LNCaP clone FGC (cell line): ENCODE measurements at places on chromosomes 5 and 9.

DNA sequence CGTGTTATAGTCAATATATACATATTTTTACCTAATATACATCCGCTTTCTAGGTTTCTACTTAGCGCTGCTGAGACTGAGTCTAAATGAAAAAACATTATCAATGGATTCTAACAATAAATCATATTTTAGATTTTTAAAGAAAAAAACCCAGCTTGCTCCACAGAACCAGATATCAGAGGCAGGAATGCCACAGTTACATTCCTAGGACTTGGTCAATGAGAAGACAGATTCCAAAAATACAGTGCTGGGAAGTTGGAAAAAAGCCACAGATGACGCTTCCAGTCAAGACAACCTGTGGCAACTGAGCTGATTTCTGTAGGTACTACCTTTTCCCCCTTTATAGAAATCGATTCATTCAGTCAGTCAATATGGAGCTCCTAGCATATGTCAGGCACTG lies 577 bp upstream of the CCDC112 start:
- no peak for DNase-seq

- DNase-seq: no peak
Measured at GRCh38 chr5:43051684-43052083, 11.6 kb upstream of the ANXA2R start.

DNA sequence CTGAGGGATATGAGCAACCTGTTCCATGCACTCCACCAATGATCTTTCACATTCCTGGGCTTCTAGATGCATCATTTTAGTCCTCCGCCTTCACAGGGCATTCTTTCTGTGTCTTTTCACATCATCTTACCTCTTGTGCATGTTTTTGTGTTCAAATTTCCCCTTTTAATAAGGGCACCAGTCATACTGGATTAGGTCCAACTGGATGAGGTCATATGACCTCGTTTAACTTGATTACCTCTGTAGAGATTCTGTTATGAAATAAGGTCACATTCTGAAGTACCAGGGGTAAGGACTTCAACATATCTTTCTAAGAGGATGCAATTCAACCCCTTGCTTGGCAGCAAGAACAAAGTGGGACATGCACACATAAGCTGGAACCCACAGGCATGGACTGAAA lies 335.3 kb upstream of the TLE4 start:
- no peak for DNase-seq

DNA sequence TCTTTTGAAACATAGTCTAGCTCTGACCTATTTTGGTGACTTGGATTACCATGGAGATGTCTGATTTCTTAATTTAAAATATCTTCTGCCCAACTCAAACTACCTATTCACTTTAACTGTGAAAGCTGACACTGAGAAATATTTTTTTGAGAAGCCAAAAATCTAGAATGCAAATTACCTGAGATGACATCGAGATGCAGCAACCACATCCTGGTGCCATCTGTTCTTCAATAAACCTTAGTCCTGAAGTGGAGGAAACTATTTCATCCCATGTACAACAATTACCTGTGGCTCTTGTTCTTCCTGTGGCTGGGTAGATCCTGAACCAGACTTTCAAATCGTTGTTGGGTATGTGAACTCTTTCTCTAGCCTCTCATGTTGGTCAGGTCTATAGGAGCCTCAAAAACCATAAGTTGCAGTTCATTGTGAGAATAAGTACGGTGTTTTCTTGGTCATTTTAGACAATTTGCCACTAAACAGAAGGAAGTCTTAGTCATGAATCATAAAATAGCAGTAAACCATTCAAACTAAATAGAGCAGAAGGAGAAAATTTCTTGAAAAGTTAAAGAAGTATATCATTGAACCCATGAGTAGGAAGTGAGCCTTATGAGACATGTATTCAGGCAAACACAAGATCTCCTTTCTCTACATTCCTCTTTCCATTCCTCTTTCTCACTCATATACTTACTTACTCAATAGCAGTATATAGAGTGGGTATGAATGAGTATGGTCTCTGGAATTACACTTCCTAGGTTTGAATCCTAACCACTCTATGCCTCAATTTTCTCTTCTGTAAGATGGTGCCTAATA lies 176.0 kb downstream of the HMHB1 start:
- DNase-seq: no peak

- DNase-seq: no peak
Measured at GRCh38 chr9:106958955-106959657, 96.1 kb downstream of the ZNF462 start.

GRCh38 chr9:88742483-88742882 lies 207.5 kb downstream of the NXNL2 start:
- DNase-seq: no peak

DNA sequence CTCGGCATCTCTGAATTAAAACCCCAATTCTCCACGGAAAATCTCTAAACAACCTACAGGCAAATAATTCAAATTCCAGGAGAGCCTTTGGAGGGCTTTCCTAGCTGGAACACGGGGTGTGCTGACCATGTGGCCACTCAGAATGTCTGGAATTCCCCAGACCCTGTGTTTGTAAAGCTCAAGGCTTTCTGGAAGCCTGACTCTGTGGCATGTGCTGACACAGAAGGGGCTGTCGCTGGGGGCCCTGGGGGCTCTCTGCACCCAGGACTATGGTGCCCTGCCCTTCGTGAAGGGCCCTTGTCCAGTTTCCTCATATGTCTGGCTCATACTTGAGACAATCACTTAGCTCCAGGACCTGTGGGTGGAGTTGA lies 29.0 kb upstream of the BOD1 start:
- DNase-seq: no peak

GRCh38 chr9:87842878-87843585 lies 39.6 kb upstream of the SPATA31E1 start:
- no peak for DNase-seq

GRCh38 chr9:14140096-14140697 lies 173.7 kb downstream of the NFIB start:
- DNase-seq: no peak

- DNase-seq: no peak
Measured at GRCh38 chr9:26863074-26863473, 29.5 kb downstream of the CAAP1 start.

- DNase-seq: no peak
Measured at GRCh38 chr5:134139891-134140469, 25.5 kb downstream of the TCF7 start.

DNA sequence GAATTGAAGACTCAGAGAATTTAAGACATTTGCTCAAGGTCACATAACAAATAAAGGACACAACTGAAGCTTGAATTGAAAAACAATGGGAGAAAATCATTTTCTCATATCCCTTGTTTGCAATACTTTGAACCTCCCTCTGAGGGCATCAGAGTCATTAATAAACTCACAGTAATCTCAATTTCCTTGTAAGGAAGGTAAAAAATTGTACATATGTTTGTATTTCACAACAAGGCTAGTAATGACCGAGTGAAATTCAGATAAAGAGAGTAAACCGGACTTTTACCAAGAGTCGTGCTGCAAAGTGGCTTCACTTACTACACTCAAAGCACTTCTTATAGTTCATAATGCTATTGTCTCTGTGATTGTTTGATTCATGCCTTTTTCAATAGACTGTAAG lies 665.0 kb downstream of the NR2F1-AS1 start:
- no peak for DNase-seq

GRCh38 chr5:6701491-6701890 lies 11.7 kb upstream of the TENT4A start:
- no peak for DNase-seq

DNA sequence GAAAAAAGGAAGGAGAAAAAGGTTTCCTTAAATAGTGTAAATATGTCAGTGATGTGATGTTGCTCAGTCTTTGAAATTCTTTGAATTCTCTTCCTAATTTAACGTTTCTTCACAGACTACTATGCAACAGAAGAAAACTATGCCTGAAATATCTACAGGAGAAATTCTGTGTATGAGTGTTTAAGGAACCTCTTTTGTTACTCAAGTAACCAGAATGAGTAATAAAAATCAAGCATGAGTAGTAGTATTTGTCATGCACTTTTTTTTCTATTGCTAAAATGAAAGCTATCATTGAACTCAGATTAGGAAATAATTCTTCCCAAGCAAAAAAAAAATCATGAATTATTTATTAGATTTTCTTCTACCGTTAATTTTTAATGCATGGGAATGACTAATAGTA lies 20.3 kb upstream of the THG1L start:
- no peak for DNase-seq

- no peak for DNase-seq
Measured at GRCh38 chr5:169652057-169652456, 15.0 kb downstream of the DOCK2 start.

DNA sequence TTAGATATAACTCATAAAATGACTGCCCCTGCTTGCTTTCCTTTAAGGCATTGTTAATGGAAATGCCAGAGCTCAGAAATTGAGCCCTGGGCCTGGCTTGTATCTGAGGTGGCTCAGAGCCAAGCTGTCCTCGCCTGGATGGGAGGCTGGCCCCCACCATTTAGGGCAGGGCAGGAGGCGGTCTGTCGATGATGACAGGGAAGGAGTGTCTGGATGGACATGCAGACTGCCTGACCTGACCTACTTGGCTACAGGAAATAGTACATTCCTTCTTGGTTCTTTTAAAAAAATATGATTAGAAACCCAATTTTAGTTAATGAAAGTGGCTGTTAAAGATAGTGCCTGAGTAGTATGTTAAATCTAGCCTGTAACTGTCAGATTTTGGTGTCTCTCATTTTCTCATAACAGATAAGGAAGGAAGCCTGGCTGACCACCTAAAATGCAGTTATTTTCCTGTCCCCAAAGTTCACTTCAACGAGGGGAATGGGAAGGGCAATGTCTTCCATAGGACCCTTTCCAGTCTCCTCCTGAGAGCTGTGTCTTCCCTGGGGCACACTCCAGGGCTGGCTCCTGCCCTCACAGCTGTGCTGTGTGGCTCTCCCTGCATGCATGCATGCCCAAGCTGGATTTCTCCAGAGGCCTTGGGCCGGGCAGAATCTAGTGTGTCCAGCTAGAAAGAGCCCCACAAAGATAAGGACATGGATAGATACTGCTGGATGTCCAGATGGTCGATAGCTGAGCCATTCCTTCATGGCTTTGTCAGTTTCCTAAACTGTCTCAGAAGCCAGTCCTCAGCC lies 42.3 kb downstream of the MACROH2A1 start:
- no peak for DNase-seq

DNA sequence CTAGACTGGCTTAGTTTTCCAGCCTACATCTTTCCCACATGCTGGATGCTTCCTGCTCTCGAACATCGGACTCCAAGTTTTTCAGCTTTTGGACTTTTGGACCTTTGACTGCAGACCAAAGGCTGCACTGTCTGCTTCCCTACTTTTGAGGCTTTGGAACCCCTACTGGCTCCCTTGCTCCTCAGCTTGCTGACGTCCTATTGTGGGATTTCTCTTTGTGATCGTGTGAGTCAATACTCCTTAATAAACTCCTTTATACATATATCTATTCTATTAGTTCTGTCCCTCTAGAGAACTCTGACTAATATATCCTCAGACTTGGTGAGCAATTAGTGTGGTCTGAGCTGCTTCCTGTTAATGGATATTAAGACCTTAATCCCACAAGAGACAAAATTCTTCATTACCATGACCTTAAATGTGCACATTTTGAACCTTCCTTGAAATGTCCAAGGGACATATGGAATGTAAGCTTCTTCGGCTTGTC lies 752.9 kb downstream of the CDH18 start:
- no peak for DNase-seq

DNA sequence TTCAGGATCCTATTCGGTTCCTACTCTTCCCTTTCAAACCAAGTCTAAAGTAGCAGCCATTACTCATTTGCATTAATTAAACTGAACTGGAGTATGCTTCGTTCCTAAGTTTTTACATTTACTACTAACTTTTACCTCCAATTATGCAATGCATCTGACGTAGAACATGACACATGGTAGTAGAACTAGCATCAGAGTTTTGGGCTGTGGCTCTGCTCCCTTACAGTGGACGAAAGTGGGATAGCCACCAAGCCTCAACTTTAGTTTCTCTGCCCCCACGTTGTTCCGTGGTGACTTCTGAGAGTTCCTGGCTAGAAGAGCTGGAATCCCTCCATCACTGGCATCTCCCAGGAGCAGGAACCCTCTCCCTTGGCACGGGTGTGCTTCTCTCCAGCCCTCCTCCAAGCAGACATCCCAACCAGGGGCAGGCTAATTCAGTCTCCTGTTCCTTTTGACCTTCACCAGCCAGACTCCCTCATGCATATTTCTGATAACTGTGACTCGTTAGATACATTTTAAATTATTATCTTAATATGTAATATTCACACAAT lies 2.9 kb downstream of the IFNE start:
- DNase-seq: no peak

- no peak for DNase-seq
Measured at GRCh38 chr5:164941132-164941531, 1435.7 kb downstream of the MAT2B start.

DNA sequence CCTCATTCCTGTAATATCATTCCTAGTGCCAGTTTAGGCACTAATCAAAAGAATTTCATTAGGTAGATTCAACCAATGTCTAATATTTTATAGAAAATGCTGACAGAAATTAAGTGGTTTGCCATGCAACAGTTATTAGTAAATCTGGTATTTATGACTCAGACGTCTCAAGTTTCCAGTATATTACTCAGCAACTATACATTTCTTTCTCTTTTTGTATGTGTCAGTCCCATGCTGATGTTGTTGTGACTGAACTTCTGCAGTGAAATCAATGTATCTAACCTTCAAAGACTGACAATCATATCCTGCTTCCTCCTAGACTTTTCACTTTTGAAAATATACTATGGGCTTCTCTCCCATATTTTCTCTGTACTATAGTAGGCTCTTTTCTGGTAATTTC lies 822.5 kb downstream of the NR2F1-AS1 start:
- no peak for DNase-seq

GRCh38 chr5:73603998-73604397 lies 22.0 kb upstream of the ARHGEF28 start:
- DNase-seq: no peak

- DNase-seq: peak; percentile 31
Measured at GRCh38 chr5:893711-894110, 1.0 kb downstream of the TRIP13 start.

- DNase-seq: no peak
Measured at GRCh38 chr9:1320051-1320557, 269.9 kb downstream of the DMRT2 start.

GRCh38 chr5:133642153-133642722 lies 29.9 kb upstream of the FSTL4 start:
- no peak for DNase-seq

GRCh38 chr5:157025093-157025698 lies 33.7 kb downstream of the HAVCR1 start:
- no peak for DNase-seq

GRCh38 chr9:18555105-18555883 lies 81.3 kb downstream of the ADAMTSL1 start:
- DNase-seq: no peak

DNA sequence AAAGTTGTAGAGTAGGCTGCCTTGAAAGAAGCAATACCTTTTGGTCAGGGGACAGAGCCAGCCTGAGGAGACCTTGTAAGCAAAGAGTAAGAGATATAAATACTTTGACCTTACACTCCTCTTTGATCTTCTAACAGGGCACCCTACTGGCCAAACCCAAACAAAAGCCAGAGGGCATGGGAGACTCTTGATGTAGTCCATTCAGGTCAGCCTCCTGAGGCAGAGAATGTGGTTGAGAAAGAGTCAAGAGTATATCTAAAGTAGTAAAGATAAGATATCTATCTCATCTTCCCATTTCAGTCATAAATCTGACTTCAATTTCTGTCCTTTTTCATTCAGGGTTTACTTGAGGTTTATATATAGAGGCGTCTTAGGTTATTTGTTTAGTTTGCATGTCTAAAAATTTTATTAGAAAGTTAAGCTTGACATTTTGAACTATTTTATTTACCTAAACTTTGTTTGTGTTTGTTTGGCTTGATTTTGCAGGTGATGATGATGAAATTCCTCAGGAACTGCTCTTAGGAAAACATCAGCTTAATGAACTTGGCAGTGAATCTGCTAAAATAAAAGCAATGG lies 125.7 kb downstream of the NIPBL start:
- DNase-seq: peak; percentile 90

- peak; percentile 82 for DNase-seq
Measured at GRCh38 chr5:131109540-131110255, 55.4 kb downstream of the HINT1 start.
